CD4-positive, CD25-positive, alpha-beta regulatory T cell (primary cell): ENCODE measurements at places on chromosomes 5 and 9.
A peak's percentile ranks its signal among the peaks of the same experiment; 100 is the strongest.

GRCh38 chr5:75856056-75856455 is 138.8 kb upstream of the POC5 start:
- DNase-seq: no peak

- no peak for DNase-seq
These were observed 68.2 kb downstream of the NR2F1-AS1 start for GRCh38 chr5:93512799-93513198.

DNA sequence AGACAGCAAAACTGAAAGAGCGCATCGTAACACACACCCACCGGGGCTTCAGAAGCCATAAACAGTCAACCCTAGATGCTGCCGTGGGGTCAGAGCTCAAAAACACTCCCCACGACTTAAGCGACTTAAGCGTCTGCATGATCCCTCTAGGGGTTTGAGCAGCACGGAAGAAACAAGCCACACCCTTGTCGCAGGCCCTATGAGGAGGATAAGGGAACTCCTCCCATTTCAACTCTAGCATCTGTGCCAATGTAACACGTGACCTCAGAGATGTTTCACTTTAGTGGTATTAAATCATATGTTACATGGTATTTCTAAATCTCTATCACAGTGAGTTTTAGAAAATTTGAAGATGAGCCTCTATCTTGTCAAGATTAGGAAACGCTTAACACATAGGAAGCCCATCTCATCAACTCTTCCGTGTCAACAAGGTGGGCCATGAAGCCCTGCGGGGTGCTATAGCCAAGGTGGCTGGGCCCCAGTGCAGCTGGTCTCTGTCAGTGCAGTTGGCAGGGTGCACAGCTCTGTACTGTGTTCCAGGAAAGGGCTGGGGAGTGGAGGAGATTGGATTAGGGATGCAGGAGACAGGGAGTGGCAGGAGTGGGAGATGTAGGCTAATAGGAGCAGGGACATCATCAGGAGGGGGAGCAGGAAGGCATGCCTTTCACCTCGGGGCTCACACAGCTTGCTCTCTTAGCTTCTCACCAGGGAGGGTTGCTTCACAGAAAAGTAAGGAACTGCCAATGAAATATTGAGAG is 33.1 kb downstream of the ZCCHC9 start:
- DNase-seq: no peak

DNA sequence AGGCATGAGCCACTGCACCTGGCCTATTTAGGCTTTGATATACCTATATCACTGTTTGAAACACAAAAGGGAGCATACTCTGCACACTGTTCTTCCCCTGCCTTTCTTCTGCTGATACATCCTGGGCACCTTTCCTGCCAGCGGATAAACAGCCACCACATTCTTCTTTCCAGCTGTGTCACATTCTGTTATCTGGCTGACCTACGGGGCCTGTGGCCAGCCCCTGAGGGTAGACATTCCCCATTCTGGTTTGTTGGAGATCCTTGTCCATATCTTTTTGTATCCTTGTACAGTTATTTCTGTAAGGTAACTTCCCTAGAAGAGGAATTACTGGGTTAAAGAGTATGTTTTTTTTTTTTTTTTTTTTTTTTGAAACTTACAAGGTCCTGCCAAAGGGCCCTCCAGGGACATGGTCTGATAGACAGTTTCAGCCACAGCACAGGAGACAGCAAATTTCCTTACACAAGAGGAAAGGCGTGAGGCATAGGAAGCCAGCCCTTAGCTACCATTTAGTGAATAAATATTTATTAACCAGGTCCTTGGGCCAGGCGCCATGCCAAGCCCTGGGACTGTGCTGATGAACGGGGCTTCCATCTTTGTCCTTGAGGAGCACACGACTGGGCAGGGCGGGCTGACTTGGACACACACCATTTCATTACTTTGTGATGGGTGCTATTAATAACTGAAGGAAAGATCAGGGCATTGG is 57.8 kb downstream of the ERGIC1 start:
- DNase-seq: no peak

DNA sequence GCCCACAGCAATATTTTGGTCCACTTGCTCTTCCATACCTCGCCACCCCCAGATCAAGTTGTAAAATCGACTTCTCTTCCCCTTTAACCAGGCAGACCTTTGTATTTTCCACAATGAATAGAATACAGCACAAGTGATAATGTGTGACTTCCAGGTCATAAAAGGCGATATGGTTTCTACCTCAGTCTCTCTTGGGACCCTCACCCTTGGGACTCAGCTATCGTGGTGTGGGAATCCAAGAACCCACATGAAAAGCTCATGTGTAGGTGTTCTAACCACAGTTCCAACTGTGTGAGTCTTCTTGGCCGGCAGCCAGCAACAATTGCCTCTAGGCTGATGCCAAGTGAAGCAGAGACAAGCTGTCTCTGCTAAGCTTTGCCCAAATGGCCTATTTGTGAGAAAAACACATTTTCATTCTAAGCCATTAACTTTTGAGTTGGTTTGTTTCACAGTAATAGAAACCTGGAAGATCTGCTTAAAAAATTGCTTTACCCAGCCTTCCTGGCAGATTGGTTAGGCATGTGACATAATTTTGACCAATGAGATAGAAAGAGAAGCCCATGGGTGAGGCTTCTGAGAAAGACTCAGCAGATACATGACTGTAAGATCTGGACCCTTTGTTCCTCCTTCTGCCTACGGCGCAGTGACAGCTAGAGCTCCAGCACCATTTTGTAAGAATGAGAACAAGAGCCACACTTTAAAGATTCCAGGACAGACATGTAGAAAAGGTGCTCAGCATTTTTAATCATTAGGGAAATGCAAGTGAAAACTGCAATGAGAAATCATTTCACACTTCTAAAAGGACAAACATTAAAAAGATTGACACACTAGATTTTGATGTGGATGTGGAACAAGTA is 18.3 kb upstream of the MLLT3 start:
- peak; percentile 57 for DNase-seq
